ENCODE measurements at places on chromosomes 13 and 19.

DNA sequence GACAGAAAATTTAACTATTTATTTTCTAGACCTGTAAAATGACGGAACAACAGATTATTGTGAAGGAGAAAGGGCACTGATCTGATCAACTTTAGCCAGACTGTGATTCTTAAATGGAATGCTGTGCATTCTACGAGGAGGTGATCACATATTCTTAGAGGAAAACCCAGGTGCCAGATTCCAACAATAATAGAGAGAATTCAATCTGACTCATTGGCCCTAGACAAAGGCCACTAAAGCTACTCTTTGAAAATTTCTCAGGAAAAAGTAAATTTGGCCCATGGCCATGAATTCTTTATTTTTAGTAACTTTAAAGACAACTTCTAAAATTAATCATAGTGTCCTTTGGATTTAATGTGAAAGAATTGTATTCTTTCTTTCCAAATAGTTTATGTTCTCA is 58.6 kb upstream of the POSTN start:
- DNase-seq, result no peak

GRCh38 chr13:106472621-106473020 is 62.8 kb downstream of the EFNB2 start:
- DNase-seq, result no peak

GRCh38 chr19:55083004-55083850 is 7.6 kb downstream of the EPS8L1 start:
- no peak for DNase-seq

GRCh38 chr19:18832306-18833140 is 764 bp downstream of the UPF1 start:
- no peak for DNase-seq

DNA sequence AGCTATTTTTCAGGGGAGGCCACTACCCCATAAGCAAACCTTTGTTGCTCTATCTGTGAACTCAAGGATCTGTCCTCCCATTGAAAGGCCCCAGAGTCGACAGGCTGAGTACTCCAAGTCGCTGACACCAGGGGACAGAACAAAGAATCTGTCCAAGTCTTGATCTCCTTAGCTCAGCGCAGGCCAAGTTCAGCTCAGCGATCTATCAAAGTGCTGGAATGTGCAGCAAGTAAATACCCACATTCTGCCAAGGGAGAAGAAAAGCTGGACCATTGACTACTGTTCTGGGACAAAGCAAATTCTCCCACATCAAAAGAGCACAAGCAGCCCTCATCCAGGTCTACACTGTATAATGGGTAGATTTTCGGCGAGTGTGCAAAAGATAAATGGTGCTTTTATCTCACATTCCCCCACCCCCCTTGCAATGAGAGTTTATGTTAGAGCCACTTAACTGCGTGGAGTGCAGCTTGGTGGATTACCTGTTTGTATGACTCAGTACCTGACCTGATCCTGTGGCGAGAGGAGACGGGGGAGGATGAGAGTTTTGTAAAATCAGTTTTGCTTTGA is 391.7 kb upstream of the SGCG start:
- DNase-seq, result no peak

GRCh38 chr13:94331281-94331680 is 148.2 kb downstream of the DCT start:
- DNase-seq, result no peak

DNA sequence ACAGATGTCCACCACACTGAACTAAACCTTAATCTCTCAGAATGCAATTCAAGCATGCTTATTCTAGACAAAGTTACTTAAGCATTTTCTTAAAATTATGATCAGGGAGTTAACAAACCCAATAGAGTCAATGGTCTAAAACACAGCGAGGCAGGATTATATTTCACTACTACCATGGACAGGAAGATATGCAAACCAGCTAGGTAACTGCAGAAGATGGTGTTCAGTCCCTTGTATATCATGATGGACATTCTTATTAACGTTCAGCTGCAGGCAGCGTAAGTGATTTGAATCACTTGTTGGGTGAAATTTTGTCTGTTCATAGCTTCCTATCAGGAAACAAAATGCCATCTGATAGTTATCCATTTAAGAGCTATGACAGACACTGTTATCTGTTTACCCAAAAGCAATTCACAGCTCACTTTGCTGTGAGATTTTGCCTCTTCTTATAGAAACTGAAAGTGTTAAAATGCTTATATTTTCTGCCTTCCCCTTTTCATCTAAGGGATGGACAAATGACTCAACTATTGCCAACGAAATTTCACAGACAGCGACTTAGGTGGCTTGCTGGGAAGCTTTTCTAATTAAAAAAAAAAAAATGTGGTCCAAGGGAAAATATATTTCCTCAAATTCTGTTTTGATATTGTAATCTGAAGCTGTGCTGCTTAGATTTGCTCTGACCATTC is 591.9 kb downstream of the DACH1 start:
- no peak for DNase-seq

- no peak for DNase-seq
These were observed 9.5 kb downstream of the B3GLCT start for GRCh38 chr13:31209172-31209840.

GRCh38 chr13:99636728-99637353 is 135.6 kb downstream of the TM9SF2 start:
- no peak for DNase-seq

GRCh38 chr13:28297341-28297740 is 159.0 kb downstream of the PAN3 start:
- DNase-seq, result no peak

DNA sequence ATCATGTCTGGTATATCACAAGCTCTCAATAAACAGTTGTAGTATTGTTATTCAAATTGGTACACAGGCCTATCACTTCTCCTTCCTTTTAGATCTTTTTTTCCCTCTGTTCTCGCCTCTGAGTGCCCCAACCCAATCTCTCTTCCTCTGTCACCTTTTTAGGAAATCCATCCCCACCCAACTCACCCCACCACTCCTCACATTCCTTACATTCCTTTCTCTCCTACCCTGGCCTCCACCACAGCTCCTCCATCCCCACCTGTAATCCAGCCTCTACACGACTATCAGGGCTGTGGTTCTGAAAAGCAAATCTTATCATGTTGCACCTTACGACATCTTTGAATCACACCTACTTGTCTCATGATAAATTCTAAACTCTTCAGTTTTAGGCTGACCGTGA is 545.4 kb upstream of the GPC6 start:
- DNase-seq, result no peak

- no peak for DNase-seq
These were observed 7.3 kb upstream of the HOMER3 start for GRCh38 chr19:18948075-18948975.

DNA sequence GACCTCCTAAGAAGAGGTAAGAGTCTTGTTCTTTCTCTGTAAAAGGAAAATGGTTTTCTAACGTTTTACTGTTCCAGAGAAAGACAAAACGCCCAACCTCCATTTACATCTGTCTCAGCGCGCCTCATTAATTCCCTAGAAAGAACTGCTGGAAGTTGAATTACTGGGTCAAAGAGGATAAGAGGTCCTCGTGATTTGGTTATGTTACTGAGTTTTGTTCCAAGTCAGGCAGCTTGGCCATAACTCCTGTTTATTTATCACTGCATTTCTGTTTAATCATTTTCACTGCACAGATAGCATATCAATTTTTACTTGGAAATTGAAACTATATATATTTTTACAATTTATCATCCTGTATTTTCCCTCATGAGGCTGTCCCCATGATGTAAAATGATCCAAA is 112.9 kb upstream of the PEG3 start:
- no peak for DNase-seq

GRCh38 chr19:31351056-31351854 is 2.0 kb upstream of the TSHZ3 start:
- no peak for DNase-seq

- no peak for DNase-seq
These were observed 40.1 kb downstream of the SERTM1 start for GRCh38 chr13:36713887-36714286.

GRCh38 chr19:8028951-8029491 is 23.5 kb upstream of the CCL25 start:
- no peak for DNase-seq

- no peak for DNase-seq
These were observed 502.7 kb downstream of the FGF9 start for GRCh38 chr13:22173610-22174009.

DNA sequence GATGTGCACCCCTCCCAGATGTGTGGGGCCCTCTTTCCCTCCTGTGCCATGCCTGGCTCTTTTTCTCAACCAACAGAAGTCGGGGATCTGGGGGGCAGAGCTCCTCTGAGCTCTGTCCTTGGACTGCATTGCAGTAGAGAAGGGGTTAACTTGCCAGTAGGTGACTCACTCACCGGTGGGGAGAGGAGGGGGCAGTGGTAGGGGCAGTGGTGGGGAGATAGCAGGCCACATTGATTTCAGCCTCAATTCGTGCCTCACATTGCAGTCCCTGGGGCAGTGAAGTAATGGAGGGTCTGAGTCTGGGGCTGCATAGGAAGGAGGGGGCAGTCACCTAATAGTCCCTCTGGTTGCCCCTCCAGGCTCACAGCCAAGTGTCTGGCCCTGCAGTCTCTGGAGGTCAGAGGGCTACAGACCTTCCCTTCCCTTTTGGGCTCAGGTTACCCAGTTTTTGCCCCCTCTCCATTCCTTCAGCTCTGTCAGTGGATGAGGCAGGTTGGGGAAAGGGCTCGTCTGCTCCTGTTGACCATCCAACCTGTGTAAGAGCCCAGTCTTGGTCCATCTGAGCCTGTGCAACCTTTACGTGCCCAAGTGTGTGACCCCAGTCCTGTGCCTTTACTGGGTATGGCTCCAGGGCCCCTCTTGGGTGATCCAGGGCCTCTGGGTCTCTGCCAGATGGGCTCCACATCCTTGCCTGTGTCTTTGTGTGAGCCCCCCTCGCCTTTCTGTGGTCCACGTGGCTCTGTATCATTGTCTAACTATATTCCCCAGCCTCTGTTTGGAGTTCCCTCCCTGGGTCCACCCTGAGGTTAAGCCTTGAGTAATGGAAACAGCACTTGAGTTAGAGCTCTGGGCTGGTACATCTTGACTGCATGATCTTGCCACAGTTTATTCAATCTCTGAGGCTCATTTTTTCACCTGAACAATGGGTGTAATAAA is 13.0 kb downstream of the CIC start:
- no peak for DNase-seq

DNA sequence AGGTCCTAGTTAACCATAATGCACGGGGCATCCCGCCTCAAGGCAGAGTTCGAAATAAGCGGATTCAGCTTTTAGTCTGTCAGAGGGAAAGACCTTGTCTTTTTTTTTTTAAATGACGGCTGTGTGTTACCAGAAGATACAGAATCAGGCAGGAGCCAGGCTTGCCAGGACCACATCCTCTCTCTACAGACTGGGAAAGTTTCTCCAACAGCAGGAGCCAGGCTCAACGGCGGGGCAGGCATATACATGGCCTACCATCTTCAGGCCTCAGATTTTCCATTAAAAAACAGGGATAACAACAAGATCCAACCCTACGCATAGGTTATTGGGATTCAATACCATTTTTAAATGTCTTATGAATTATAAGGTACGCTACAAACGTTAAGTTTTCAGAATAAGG is 17.8 kb downstream of the IRS2 start:
- DNase-seq, result no peak

GRCh38 chr13:32629313-32629712 is 43.1 kb downstream of the PDS5B start:
- no peak for DNase-seq

- DNase-seq, result no peak
These were observed 6.3 kb upstream of the RDH13 start for GRCh38 chr19:55068950-55069864.

- no peak for DNase-seq
These were observed 2097.0 kb downstream of the PCDH9 start for GRCh38 chr13:65133094-65133493.

All from stimulated activated CD8-positive, alpha-beta memory T cell treated with anti-CD3 and anti-CD28 coated beads, Interleukin-15, amount 100 ng/mL, for 48 hours (primary cell).